NCI-H345 (cell line): ENCODE measurements at places on chromosomes 12 and 14.

GRCh38 chr12:1552171-1552570 is 42.2 kb downstream of the FBXL14 start:
- DNase-seq: no peak

- no peak for DNase-seq
Measured at GRCh38 chr12:15831315-15831978, 42.3 kb upstream of the EPS8 start.

- no peak for DNase-seq
Measured at GRCh38 chr12:65827827-65828231, 3.5 kb downstream of the HMGA2 start.

DNA sequence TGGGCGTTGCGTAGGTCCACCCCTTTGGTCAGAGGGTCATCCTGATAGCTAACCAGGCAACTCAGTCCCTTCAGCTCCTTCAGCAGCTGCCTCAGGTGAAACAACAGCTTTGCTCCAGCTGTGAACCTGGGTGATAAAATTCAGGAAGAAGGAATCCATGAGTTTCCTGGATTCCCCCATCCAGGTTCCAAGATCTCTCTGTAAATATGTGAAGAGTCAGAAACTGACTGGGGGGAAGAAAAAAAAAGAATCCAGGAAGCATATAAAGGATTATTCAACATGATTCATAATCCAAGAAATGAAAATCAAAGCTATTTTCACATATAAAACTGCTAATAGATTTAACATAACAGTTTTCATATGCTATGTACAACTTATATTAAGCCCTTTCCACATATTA is 8.6 kb downstream of the STAT2 start:
- DNase-seq: no peak
